Activated CD8-positive, alpha-beta memory T cell treated with anti-CD3 and anti-CD28 coated beads, Interleukin-2, amount 50 U/mL, for 4 hours (primary cell): ENCODE measurements at places on chromosomes 6 and 20.
A peak's percentile ranks its signal among the peaks of the same experiment; 100 is the strongest.

DNA sequence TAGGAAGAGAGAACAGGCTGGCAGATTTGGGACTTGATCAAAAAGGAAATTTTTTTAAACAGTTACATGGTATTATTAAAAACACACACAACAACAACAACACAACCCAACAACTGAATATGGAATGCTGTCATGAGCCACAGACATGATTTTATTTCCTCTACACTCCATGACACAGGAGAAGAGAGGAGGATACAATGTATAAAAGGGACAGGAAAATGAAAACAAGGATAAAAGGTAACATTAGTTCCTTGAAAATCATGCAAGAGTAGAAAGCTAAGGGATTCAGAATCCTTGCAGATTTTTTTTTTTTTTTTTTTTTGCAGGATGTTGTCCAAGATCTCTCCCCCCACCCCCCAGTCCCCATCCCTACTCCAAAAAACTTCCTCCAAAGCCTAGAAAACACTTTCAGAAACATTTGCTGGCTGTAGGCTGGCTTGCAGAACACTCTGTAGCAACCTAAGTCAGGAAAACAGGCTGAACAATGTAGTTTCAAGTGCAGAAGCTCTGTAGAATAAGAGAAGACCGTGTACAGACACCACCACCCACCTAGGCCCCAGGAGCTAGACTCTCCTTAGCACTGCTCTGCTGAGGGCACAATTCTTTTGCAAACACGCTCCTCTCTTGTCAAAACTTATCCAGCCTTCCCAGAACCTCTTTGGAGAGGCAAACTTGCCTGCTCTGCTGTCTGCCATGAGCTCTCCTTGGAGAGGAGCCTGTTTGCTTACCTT is 845 bp downstream of the ZMYND8 start:
- no peak for DNase-seq

DNA sequence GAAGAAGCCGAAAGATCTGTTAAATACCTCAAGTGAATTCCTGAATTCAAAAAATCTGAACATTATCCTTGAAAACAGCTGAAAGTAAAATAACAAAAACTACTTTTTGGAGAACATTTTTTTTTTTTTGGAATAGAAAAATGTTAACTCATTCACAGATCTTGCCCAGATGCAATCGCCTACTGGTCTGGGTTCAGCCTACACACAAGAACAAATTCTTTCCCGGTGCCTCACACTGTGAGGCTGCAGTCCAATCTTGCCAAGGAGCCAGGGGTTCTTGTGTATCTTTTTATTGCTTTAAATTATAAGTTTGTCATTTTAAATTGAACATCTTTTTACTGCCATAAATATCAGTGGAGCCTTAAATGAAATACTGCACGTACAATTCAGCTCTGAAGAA is 41.2 kb upstream of the TMEM200A start:
- no peak for DNase-seq

GRCh38 chr20:48769069-48769983 is 58.5 kb downstream of the PREX1 start:
- DNase-seq, result peak; percentile 93

- no peak for DNase-seq
Measured at GRCh38 chr6:170276369-170277057, 14.4 kb downstream of the DLL1 start.

- no peak for DNase-seq
Measured at GRCh38 chr6:152012227-152012626, 204.7 kb downstream of the ESR1 start.

DNA sequence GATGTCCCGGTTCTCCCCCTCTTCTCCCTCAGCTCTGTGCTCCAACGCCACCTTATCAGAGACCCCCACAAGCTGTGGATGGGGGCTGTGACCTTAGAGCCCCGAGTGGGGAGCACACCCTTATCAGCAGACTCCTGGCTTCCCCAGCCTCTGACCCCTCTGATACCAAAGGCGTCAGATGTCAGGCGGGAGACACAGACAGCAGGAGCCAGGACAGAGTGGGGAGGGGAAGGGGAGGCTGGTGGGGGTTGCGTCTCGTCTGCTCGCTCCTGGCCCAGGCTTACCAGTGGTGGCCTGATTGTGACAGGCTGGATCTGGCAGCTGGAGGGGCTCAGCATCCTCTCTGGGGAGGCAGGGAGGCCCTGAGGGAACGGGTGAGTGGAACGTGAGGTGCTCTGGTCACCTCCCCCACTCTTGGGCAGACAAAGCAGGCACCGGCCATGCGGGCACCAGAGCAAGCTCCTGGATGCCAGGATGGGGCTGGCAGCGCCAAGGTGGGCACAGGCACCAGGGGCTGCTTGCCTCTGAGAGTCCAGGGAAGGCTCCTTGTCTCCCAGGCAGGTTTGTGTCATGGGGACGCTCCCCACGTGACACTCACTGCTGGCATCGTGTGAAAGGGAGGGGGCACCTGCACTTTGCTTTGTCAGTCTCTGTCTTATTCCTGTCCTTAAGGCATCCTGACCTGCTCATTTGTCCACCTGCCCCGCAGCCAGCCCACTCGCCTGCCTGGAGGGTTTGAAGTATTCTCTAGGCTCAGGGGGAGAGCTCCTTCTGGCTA is 27.8 kb upstream of the GATA5 start:
- no peak for DNase-seq

- no peak for DNase-seq
Measured at GRCh38 chr6:158830736-158831135, 11.6 kb upstream of the EZR start.

DNA sequence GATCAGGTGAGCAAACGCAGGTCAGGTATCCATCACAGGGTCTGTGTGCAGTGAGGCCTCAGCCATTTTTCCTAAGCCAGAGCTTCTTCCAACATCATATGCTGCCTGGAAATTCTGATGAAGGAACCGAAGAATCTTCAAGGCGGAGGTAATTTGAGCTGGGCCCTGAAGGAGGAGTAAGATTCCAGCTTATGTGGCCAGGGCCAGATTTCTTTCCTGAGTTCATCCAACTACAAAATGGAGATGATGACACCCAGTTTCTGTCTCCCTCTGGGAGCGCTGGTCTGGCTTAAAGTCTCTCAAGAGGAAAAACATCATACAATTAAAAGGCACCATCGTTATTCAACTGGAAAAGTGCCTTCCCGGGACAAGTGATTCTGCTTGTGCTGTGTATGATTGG is 6.9 kb upstream of the MANBAL start:
- no peak for DNase-seq

GRCh38 chr6:33627876-33628275 is 6.8 kb downstream of the ITPR3 start:
- DNase-seq, result no peak

- DNase-seq, result no peak
Measured at GRCh38 chr6:146950351-146950835, 253.8 kb upstream of the STXBP5 start.

DNA sequence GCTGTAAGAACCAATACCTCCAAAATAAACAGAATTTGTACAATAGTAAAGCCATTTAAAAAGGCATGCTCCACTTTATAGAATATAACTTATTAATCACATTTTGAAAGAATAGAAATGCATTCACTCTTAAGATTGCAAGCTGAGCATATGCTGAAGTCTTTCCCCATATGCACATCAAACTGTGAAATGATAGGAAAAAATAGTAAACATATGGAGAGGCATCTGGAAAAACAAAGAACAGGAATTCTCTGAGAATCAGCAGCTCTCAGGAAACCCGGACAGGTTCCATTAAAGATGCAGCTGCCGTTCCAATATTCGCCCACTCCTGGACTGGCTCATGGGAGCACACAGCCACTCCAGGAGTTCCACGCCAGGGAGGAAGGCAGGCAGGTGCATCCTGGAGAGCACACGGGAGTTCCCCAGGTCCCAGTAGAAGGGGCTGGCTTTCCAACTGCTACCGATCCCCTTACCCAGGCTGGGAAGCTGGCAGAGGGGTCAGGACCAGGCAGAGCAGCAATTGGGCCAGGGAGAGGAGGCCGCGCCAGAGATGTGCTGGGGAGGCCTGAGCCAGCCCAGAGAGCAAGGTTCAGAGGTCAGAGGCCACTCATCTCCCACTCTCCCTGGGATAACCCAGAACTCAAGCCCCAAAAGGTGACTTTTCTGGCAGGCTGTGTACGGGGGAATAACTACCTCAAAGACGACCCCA is 111.1 kb downstream of the DLL1 start:
- no peak for DNase-seq

DNA sequence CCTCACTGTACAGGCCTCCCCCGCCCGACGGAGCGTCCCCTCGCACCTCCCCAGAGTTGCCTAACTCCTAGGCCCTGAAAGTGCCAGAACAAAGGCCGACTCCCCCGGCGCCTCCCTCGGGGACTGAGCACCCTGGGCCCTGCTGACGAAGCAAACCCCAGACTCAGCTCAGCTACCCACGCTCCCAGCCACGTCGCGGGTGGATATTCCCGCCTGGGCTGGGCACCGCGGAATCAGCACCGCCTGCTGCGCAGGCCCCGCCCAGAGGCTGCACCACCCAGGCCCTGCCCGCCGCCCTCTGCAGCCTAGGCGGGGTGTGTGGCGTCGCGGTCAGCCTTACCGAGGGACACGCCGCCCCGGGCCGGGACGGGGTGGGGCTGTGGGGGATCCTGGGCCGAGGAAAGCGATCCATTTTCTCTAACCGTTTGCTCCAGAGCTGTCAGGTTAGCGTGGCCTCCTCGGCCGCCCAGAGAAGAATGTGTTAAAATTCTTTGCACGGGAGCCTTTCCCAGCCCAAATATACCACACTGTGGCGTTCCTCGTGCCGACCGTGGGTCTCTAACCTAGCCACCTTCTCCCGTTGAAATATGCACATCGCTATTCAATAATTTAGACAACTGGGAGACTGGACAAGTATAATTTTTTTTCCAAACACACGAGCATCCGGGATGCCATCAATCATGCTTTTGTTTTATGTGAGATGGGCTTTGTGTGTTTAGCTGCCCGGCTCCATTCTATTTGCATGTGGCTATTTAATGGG is 31.4 kb downstream of the TFAP2A start:
- no peak for DNase-seq

DNA sequence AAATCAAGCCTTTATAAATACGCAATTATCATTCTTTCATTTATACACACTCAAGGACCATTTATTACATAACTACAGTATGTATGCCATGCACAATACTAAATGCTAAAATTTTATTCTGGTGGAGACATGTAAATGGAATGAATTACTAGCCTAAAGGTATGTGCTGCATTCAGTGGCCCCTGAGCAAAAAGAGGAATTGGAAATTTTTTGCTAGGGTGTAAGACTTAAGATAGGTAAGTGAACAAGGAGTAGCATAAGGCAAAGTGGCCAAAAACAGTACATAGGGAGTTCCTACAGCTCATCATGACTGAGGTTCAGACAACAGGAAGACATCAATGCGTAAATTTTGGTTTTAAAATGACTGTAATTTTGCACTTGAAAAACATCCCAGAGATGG is 2.3 kb upstream of the MTFR2 start:
- DNase-seq, result no peak

- no peak for DNase-seq
Measured at GRCh38 chr20:62663145-62664018, 21.1 kb downstream of the SLCO4A1 start.

DNA sequence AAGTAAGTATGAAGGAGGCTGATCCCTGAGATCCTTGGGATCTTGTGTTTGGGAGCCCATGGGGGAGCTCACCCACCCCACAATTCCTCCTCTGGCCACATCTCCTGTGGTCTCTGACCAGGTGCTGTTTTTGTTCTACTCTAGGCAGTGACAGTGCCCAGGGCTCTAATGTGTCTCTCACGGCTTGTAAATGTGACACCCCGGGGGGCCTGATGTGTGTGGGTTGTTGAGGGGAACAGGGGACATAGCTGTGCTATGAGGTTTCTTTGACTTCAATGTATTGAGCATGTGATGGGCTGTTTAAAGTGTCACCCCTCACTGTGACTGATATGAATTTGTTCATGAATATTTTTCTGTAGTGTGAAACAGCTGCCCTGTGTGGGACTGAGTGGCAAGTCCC is 2.8 kb downstream of the HLA-G start:
- DNase-seq, result no peak

GRCh38 chr20:50146732-50147662 is 6.5 kb downstream of the PEDS1 start:
- peak; percentile 75 for DNase-seq

GRCh38 chr20:6630514-6630913 is 137.0 kb upstream of the BMP2 start:
- DNase-seq, result no peak

- DNase-seq, result no peak
Measured at GRCh38 chr6:5729813-5730517, 276.8 kb downstream of the NRN1 start.

GRCh38 chr20:32456869-32457478 is 98.8 kb downstream of the ASXL1 start:
- peak; percentile 38 for DNase-seq

- DNase-seq, result no peak
Measured at GRCh38 chr6:79384845-79385244, 150.4 kb upstream of the HMGN3 start.

DNA sequence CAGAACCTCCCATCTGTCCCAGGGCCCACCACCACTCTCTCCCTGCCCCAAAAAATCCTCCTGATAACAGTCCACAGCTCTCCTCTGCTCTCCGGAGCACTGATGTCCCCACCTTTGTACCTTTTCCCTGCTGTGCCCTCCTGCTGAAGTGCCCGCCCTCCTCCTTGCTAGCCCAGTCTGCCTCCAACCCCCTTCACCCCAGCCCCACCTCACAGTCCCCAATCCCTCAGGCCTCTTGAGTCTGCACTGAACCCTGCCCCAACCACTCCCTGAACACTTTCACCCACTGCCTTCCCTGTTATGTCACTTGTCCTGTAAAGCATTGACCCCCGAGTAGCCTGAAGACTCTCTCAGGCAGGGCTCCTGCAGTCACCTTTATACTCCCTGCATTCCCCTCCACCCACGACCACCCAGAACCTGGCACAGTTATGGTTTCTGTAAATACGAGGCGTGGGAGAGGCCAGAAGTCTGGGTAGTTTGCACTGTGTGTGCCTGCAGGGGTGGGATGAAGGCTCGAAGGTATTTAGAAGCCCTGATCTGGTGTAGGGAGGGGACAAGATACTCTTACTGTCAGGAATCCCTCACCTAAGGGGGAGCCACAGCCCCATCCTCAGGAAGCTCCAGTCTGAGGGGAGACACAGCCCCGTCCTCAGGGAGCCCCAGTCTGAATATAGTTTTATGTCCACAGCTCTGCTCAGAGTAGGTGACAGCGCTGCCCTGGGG is 5.4 kb downstream of the GLP1R start:
- no peak for DNase-seq

- no peak for DNase-seq
Measured at GRCh38 chr6:11851387-11851786, 72.8 kb upstream of the ADTRP start.

GRCh38 chr20:3282271-3283221 is 43.6 kb upstream of the SLC4A11 start:
- DNase-seq, result no peak

- no peak for DNase-seq
Measured at GRCh38 chr20:6180531-6180930, 57.7 kb upstream of the FERMT1 start.

- DNase-seq, result no peak
Measured at GRCh38 chr6:140711019-140711613, 1336.7 kb upstream of the CITED2 start.

GRCh38 chr6:78868116-78868515 is 765 bp downstream of the IRAK1BP1 start:
- DNase-seq, result no peak
